ENCODE measurements at places on chromosomes 13 and 19.
A peak's percentile ranks its signal among the peaks of the same experiment; 100 is the strongest.

- DNase-seq: peak; percentile 71
These were observed 203.1 kb upstream of the EDNRB start for GRCh38 chr13:78121459-78122348.

GRCh38 chr13:99237981-99238662, 20.1 kb downstream of the GPR18 start:
- DNase-seq: no peak

DNA sequence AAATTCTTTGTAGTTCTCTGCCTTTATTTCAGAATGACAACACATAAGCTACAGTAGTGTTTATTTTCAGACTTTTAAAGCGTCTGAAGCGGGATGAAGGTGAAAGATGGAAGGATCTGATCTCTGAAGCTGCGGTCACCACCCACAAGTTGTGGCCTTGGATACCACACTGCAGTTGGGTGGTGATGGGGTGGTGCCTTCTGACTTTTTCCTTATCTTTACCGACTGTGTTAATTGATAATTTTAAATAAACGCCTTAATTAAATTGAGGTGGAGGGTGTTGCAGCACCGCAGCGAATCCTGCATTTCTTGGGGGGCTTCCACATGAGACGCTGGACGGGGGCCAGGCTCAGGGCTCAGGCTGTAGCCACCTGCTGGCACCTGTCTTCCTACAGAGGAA, 1.3 kb downstream of the TFDP1 start:
- no peak for DNase-seq

GRCh38 chr13:39835253-39835652, 179.8 kb downstream of the COG6 start:
- DNase-seq: no peak

- DNase-seq: no peak
These were observed 270.4 kb downstream of the ENOX1 start for GRCh38 chr13:43516401-43516833.

GRCh38 chr19:17005000-17005399, 21.6 kb downstream of the CPAMD8 start:
- DNase-seq: no peak

DNA sequence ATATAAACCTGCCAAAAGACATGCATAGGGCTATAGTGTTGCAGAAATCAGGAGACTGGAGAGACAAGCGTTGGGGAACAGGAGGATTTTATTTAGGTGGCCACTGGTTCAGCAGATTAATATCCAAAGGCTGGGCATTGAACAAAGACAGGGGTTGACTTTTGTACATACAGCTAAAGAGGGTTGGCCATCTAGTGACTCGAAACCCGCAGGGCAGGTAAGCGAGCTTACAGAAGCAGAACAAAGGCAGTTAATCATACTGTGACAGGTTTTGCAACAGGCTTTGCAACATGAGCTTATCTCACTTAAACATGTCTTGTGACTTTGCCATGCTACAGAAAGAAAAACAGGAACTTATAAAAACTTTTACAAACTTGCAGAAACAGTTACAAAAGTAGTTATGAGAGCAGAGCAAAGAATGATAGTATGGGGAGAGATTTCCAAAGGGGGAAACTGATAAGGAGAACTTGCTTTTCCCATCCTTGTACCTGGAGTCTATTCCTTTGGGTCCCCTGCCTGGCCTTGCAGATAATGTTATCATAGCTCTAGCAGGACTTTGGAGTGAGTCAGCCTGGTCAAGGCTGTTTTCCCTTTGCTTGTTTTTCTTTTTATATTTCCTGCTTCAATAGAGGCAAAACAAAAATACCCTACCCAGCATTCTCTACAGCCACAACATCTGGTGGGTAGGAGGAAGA, 234.2 kb downstream of the PCDH17 start:
- DNase-seq: peak; percentile 3

- no peak for DNase-seq
These were observed 135.6 kb downstream of the KLF12 start for GRCh38 chr13:73998631-73999030.

DNA sequence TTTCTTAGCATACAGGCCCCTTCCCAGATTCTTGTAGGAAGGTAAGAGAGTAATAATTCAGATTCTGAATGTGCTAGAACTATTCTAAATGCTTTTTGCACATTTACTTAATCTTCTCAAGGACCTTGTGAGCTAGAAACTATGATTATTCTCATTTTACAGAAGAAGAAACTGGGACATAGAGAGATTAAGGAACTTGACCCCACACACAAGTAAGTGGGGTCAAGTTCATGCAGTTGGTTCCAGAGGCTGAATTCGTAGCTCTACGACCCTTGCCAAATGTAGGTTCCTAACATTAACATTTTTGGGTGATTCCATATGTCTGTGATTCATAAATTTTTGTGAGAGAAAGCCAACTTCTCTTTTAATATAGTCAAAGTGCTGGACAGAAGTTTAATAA, 238.1 kb downstream of the LACC1 start:
- DNase-seq: no peak

Data from inflammatory macrophage treated with lipopolysaccharide for 4 hours (primary cell).